AG08395 (cell line): ENCODE measurements at places on chromosomes 13 and 19.
A peak's percentile ranks its signal among the peaks of the same experiment; 100 is the strongest.

- DNase-seq = peak; percentile 60
Measured at GRCh38 chr19:5903056-5903623, 450 bp downstream of the NDUFA11 start.

GRCh38 chr13:27712421-27712820 is 79.9 kb upstream of the GSX1 start:
- DNase-seq = no peak

DNA sequence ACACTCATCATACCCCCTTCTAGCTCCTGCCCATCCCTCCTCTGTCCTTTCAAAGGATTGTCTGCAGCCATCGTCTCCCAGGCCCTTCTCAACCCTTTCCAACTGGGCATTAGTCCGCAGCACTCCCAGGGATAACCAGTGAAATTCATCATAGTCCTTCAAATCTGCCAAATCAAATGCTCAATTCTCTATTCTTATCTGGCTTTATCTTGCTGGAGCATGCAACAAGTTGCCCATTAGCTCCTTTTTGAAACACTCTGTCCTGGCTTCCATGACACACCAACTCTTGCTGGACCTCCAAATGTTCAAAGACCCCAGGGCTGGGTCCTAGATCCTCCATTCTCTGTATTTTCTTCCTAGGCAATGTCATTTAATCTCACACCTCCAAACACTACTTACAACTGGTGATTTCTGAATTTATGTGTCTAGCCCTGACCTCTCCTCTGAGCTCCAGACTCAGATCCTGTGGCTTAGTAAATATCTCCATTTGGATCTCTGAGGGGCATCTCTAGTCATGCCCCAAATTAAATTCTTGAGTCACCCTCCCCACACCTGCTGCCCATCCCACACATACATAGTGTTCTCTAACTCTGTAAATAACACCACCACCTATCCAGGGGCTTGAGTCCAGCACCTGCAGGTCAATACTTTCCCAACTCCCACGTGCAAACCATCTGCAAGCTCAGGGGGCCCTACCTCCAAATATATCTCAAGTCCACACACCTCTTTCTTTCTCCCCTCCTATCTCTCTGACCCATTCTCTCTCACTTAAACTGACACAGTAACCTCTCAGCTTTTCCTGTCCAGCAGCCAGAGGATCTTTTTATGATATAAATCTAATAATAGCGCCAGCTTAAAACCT is 9.1 kb upstream of the ANKRD10 start:
- no peak for DNase-seq

GRCh38 chr19:5914358-5914774 is 312 bp downstream of the CAPS start:
- DNase-seq = no peak

DNA sequence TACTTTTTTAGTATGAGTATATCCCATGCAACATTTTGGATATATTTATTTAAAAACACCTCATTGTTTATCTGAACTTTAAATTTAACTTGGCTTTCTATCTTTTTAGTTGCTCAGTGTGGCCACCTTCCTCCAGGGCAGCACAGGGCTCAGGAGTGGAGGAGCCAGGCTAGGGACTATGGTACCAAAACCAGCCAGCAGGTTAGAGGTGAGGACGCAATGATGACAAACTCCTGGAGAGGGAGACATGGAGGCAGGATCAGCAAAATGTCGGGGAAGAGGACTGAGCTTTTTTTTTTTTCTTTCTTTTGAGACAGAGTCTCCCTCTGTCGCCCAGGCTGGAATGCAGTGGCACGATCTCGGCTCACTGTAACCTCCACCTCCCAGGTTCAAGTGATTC is 29.6 kb upstream of the CALM3 start:
- DNase-seq = no peak

GRCh38 chr19:50187937-50188336 is 15.5 kb upstream of the MYH14 start:
- DNase-seq = no peak

DNA sequence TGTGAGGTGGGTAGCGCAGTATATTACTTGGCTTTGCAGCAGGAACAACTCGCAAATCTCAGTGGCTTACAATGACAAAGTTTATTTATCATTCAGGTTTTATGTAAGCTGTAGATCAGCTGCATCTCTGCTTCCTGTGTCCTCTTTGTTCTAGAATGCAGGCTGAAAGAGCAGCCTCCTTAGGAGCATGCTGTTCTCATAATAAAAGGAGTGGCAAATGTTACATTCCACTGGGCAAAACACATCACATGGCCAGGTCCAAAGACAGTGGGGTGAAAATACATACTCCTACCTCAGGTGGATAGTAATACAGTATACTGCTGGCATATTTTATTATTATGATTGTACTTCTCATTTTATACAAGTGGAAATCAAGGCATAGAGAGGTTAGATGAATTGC is 1.2 kb upstream of the CSNK1A1L start:
- DNase-seq = no peak

GRCh38 chr19:9941671-9942070 is 5.4 kb upstream of the OLFM2 start:
- DNase-seq = peak; percentile 48

DNA sequence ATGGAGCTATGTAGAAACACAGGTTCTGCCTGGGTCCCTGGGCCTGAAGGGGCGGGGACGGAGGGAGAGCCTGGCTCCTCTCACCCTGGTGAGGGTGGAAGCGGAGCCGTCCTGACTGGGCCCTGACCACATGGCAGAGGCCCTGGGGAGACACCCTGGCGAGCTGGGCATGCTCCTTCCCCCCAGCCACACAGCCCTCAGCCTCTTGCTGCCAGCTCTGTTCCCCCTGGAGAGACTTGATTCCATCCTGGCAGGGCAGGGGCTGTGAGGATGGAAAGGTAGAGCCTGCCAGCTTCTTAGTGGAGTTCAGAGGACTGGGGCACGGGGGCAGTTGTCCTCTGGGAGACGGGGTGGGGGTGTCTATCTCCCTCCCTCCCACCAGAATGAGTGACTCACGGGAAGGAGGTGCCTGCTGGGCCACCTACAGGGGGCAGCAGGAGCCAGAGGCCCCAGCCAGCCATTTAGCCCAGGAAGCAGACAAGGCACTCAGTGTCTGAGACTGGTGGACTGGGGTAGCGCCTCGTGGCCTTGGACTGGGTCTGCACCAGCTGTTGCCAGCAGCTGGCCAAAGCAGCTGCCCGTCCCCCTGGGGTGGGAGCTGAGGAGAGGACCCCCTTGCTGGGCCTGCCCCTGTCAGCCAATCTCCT is 22.8 kb upstream of the RNF17 start:
- no peak for DNase-seq

DNA sequence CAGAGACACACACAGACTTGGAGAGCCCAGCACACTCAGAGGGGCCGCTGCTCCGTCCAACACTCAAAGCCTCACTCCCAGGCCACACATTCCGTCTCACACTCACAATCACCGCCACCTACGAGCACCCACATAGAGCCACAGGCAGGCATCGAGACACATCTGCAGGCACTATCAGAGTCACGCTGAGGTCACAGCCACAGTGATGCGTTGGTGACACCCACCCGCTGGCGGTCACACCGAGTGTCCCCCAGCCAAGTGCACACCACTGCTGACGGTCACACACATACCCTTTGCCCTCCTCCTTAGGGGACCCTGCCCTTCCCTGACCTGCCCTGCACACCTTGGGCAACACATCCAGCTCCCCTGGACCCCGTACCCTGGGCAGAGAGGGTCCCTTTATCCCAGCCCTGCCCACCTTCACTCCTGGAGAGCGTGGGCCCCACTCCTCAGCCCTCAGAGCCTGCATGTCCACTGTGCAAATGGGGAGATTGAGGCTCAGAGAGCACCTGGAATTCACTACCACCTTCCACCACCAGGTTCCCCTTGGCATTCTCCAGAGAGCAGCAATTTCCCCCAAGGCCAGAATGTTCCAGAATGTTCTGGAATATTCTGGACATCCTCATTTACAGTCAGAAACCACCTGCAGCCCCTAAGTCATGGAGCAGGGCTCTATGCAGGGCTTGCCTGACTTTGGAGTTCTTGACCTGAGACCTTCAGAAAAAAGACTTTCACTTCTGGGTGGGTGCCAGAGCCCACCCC is 5.4 kb downstream of the FUT5 start:
- no peak for DNase-seq

- DNase-seq = no peak
Measured at GRCh38 chr13:95614641-95615245, 29.8 kb downstream of the DZIP1 start.

DNA sequence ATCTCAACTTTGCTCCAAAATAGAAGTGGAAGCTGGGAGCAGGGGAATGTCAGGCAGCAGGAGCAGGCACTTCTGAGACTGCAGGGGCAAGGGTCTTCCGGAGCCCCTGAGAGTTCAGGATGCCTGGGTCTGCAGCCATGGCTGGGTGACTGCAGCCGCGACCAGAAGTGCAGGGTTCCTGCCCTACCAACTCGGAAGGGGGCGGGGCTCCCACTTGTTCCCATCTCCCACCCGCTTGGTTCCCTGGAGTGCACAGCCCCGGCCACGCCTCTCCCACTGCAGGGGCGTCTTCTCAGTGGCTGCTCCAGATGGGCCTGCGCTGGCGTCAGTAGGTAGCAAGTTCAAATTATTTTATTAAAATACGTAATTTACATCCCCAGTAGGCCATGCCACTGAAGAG is 1631.7 kb downstream of the OLFM4 start:
- DNase-seq = no peak

GRCh38 chr13:31327182-31327860 is 127.5 kb downstream of the B3GLCT start:
- no peak for DNase-seq

GRCh38 chr19:49231389-49231788 is 73.8 kb downstream of the TRPM4 start:
- DNase-seq = no peak

DNA sequence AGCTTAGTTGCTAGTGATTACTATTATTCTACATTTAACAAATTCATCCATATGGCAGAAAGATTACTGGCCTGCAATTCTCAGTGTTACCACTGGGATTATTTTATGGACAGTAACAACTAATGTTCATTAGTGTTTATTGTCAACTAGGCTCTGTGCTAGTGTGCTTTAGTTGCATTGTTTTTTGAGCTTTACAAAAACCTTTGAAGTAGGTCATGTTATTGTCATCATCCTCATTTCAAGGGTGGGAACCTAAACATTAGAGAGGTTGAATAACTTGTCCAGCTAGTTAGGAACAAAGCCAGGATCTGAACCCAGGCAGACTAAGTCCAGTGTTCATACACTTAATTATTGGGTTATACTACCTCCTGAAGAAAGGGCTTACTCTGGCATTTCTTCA is 27.8 kb upstream of the TDRD3 start:
- DNase-seq = no peak

- DNase-seq = peak; percentile 83
Measured at GRCh38 chr19:5046339-5047039, 77.6 kb downstream of the KDM4B start.

- DNase-seq = no peak
Measured at GRCh38 chr13:111239764-111240670, 80.4 kb upstream of the TEX29 start.

DNA sequence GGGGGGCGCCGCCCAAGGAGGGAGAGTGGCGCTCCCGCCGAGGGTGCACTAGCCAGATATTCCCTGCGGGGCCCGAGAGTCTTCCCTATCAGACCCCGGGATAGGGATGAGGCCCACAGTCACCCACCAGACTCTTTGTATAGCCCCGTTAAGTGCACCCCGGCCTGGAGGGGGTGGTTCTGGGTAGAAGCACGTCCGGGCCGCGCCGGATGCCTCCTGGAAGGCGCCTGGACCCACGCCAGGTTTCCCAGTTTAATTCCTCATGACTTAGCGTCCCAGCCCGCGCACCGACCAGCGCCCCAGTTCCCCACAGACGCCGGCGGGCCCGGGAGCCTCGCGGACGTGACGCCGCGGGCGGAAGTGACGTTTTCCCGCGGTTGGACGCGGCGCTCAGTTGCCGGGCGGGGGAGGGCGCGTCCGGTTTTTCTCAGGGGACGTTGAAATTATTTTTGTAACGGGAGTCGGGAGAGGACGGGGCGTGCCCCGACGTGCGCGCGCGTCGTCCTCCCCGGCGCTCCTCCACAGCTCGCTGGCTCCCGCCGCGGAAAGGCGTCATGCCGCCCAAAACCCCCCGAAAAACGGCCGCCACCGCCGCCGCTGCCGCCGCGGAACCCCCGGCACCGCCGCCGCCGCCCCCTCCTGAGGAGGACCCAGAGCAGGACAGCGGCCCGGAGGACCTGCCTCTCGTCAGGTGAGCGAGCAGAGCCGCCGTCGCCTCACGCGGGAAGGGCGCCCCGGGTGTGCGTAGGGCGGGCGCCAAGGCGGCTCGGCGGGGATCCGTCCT is at the start of gene RB1:
Gene RB1, plus strand, starts transcription at position 393 of the 784 bp plus-strand sequence. Its CDS starts 162 bp downstream, at position 555.
- peak; percentile 93 for DNase-seq

DNA sequence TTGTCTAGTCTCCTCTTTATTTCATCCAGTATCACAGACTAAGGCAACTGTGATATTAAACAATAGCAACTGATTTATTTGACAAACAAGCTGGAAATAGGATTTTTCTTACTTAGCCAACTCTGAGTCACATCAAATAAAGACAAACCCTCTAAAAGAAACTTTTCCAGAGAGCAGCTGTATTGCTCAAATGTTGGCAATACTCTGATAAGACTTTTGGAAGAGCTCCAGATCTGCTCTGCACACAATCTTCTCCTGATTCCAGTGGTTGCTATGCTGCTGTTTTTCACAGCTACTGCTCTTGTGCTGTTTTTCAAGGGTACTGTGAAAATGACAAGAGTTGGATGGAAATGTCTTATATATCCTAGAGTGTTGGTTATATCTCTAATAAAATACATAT is 1479.2 kb downstream of the SLITRK5 start:
- no peak for DNase-seq
